ENCODE measurements at places on chromosomes 1 and 21.

GRCh38 chr1:228378873-228379460 lies 27.7 kb downstream of the TRIM11 start:
- no peak for DNase-seq

- DNase-seq: no peak
Measured at GRCh38 chr1:204256531-204256930, 42.7 kb upstream of the GOLT1A start.

- DNase-seq: no peak
Measured at GRCh38 chr1:84462118-84462517, 16.9 kb upstream of the RPF1 start.

GRCh38 chr21:33931799-33932390 lies 16.3 kb upstream of the ATP5PO start:
- no peak for DNase-seq

DNA sequence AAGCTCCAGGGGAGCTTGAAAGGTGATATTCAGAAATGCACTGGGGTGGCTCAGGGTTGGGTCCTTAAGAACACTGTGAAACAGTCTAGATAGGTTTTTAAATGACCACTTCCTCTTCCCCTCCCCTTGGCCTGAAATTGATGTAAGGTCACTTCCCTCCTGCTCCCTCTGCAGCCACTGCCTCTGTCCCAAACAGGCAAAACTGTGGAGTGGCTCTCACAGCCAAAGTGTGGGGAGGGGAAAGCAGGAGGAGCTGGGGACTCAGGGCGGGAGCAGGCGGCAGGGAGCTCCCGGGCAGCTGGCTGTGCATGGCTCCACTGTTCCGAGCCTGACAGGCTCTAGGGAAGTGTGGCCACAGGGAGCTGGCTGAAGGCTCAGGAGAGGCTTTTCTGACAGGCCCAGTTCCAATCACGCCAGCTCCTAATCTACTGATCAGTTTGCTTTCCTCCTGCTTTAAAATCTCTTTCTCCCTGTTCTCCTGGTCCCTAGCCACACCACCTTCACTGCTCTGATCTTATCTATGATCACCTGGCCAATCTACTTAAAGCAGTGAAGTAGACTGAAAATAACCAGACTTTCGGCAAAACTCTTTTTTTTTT lies 5.1 kb upstream of the CSRP1 start:
- peak; percentile 83 for DNase-seq

GRCh38 chr1:115445090-115445489 lies 107.0 kb upstream of the NGF start:
- no peak for DNase-seq
